ENCODE measurements at places on chromosomes 1 and 21.
A peak's percentile ranks its signal among the peaks of the same experiment; 100 is the strongest.

DNA sequence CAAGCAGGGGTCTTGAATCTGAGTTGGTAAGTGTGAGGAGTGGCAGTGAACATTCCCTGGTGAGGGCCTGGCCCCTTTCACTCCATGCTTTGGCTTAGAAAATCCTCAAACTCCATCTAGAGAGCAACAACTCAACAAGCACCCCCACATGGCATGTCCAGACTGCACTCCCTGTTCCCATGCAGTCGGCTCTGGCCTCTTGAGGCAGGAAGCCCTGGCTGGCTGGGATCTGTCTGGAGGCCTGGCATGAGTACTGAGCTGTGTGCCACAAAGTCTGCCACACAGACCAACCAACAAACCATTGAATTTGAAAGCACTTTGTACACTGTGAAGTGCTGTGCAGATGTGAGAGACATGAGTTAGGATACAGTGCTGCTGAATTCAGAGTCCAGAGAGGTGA is 25.2 kb downstream of the COA7 start:
- no peak for DNase-seq

DNA sequence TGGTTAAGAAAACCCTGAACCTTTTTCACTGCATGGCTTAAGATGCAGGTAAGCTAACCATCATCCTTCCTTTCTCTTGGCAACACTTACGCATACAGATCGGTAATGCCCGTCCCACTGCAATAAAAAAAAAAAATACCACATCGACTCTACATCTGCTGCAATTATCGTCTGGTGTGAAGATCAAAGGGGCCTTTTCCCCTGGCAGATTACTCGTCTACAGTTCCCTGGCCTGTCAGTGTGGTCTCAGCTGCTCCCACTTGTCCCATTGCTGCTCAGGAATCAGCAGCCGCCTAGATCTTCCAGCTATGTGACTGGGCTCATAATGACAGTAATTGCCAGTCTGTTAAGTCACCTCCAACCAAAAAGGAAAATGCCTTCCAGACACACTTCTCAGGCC is 133.1 kb downstream of the SETD4 start:
- no peak for DNase-seq

GRCh38 chr1:77218477-77219165 is 609 bp downstream of the PIGK start:
- no peak for DNase-seq

DNA sequence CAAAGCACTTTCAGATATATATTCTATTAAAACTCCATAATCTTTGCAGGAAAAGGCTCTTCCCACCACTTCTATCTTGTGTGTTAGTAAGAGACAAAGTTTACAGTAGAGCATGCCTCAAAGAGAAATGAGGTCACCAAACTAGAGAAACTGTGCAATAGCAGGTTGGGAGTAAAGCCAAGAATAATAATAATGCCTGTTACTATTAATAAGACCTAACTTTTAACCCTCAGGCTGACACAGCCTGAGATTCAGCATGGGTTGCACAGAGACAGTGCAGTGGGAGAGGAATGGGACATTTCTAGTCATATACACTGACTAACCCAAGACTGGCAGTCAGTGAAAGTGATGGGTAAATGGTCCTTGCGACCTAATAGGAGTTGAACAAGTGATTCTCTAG is 320.2 kb upstream of the NFIA start:
- DNase-seq: no peak

DNA sequence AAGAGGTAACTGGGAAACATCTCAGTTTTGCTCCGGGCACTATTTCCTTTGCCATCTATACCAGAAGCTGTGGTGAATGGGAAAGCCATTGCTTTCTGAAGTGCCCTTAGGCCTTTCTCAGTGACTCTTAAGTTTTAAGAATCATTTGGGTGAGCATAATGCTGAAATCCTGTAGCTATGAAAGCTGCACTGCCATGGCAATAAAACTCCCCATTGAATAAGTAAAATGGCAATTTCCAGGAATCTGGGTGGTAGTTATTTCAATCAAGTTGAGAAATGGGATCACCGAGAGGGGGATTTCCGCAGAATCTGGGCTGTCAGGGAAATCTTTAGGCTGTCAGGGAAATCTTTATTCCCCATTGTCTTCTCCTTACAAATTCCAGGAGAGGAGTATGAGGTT is 26.8 kb upstream of the MACF1 start:
- DNase-seq: no peak

DNA sequence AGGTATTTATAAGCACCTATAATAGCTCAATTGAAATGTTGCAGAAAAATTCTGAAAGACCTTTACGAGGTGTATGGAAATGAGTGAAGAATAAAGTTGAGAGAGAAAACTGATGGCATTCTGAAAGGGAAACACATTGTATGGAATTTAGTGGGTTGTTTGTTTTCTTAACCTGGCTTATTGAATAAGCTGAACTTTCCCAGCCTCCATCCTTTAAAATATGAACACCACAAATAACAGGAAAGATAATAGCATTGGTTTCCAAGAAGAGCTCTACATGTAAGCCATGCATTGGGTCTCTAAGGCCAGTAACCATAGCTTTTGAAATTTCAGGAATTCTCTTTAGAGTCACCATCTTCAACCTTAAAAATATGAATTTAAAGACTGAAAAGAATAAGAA is 709.0 kb downstream of the USP25 start:
- no peak for DNase-seq

- peak; percentile 82 for DNase-seq
Observed at GRCh38 chr21:25561668-25562641, 45.3 kb downstream of the MRPL39 start.

DNA sequence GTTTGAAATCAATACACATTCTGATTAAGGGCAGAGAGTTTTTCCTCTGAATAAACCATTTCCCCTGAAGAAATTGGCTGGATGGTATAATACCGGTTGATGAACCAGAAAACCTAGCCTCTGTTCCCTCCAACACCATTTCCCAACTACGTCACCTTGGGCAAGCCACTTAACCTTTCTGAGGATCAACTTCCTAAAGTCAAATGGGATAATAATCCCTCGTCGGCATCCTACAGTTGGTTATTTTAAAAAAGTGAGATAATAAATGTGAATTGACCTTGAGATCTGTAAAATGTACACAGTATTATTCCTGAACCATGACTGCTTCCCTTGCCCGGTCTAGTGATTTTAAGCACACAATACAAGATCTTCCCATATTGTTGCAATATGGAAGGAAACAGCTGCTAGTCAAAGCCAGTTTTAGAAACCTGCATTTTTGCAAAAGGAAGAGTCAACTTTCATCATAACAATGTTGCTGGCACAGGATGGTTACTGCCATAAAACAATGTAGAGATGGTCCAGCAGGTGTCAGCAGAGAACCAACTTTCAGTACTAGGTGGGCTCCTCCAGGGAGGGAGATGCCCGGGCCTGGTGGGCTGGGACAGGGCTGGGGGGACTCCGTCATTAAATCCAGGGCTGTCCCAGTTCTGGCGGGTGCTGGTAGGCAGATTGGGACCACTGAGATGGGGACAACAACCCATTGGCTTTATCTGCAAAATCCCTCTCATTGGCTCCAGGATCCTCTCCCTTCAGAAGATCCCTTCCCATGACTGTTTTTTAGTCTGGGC is 5.2 kb upstream of the HLX start:
- no peak for DNase-seq

DNA sequence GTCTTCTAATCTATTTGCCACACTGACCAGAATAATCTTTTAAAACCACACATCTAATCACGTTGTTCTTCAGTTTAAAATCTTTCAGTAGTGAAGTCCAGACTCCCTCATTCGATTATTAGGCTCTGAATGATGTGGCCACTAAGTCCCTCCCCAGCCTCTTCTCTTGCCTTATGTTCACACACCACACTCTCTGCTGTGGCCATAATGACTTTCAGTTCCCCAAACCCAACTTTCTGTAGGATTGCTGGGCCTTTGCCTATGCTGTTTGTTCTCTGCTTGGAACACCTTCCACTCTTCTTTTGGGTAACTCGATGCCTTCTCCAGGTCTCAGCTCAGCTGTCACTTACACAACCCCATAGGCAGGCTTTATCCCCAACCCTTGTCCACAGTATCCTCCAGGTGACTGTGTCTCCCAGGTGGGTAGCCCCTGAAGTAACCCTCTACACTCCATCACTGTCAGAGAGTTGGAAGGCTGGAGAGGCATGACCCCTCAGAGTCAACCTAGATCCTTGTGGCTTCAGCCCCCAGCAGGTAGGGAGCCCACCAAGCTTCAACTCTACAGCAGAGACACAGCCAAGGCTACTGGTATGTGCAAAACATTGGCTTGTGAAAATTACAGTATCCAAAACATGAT is 8.4 kb upstream of the SLC37A1 start:
- DNase-seq: no peak

GRCh38 chr1:197696372-197696771 is 78.9 kb downstream of the DENND1B start:
- no peak for DNase-seq

DNA sequence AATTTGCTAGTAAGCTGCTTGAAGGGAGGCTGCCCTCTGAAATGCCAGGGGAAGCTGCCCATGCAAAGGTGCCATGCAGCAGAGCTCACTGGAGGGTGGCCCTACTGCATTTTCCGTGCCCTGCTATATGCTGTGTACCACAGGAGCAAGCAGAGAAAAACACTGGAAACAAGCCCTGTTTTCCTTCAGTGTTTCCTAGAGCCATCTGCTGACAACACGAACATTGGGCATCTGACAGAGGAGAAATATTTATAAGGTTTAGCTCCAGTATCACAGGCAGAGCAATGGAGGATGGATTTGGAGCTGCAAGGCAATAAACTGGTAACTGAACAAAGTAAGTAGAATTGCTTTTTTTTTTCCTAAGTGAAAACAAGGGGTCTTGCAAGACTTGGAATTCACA is 198.4 kb downstream of the USP25 start:
- no peak for DNase-seq

DNA sequence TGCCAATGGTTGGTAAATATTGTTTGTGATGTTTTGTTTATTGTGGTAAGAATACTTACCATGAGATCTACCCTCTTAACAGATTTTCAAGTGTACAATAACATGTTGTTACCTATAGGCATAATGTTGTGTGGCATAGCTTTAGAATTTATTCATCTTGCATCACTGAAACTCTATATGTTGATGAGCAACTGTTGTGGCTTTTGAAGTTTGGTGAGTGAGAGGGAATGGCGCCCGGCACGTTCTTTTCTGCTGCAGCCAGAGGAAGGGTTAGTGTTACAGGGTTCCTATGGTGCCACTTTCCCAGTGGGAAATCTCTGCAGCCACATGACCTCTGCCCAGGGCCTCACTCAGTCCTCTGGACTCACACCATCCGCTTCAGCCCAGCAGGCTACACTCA is 342.5 kb upstream of the ADGRL2 start:
- no peak for DNase-seq

- DNase-seq: no peak
Observed at GRCh38 chr1:8251635-8252034, 66.3 kb upstream of the SLC45A1 start.

DNA sequence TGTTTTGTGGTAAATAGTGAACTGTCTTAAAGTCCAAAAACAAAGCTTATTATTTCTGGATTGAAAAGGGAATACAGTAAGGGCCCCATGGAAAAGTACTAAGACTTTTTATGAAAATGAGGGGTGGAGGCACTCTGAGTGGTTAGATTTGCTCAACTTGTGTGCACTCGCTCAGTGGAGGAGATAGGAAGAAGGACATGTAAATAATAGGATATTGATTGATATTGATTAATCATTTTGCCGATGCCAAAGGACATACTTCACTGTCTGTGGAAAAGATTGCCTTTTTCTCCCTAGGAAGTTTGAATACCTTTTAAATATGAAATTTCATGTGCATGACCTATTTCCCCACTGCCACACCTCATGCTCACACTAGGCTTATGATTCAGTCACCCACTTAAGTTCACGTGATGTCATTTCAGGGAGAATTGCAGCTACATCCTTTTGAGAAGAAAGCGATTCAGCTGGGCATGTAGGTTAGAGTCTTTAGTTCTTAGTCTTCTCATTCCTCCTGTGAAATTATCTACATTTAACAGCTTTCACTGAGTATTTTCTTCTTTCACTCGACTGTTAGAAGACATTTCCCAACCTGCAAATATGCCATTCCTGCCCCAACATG is 5.0 kb downstream of the MTR start:
- DNase-seq: no peak

DNA sequence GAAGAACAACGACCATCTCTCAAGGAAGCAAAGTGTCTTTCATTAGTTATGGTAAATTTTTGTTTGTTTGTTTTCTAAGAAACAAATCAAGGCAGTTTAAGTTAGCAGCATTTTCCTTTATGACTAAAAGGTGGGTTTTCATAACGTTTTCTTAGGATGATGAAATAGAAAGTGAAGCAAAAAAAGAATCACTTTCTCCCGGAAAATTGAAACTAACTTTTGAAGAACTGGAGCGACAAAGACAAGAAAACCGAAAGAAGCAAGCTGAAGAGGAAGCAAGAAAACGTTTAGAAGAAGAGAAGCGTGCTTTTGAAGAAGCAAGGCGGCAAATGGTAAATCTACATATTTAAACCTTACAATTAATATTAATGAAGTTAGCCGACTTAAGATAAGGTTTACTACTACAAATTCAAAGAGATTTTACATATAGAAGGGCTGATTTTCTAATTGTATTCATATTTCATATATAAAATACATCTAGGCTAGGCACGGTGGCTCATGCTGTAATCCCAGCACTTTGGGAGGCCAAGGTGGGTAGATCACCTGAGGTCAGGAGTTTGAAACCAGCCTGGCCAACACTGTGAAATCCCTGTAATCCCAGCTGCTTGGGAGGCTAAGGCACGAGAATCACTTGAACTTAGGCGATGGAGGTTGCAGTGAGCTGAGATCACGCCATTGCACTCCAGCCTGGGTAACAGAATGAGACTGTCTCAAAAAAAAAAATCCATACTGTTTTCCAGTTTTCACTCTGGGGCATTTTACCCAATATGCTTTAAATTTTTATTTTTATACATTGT is 38.3 kb downstream of the NEXN start:
- DNase-seq: no peak

DNA sequence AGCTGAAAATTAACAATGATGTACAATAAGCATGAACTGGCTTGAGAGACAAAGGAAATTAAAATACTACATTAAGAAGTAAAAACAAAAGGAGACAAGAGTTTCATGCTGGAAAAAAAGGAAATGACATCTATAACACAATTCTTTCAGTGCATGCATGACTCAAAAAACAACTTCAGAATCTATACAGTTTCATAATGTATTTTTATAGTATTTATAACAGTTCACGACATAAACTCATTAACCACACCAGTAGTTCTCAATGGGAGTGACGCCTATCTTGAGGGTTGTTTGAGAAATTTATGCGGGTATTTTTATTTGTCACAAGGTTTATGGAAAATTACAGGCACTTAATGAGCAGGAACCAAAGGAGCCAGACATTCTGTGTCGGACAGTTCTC is 168.5 kb downstream of the SMYD3 start:
- no peak for DNase-seq

DNA sequence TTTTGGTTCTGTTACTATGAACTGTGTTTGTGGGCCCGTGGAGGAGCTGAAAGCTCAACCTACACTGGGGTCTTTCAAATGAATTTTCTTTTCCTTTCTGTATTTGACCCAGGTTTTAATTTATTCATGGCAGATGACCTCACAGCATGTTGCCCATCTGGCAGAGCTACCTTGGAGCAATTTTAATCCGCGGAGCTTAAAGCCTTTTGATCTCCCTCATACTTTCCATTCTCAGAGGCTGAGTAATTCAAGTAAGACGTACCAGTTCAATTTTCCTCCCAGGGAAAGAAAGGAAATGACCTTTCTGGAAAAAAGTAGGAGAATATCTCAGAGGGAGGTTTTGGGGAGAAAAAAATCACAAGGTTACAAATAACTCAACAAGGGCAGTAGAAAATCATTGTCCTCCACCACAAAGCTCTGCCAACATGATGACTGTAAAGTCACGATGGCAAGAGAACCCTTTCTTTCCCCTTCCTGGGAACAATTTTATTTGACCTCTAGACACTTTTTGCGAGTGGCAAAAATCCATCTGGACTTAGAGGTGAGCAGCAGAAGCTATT is 21.6 kb upstream of the PCP4 start:
- no peak for DNase-seq

All from activated T-cell treated with anti-CD3 and anti-CD28 coated beads for 24 hours (primary cell).